ENCODE measurements at places on chromosomes 12 and 14. TPM values are rescaled to one million over a fixed set of nuclear protein-coding genes. Genes with fewer than 3 reads are reported as not detected.

- no peaks in the 10 kb centered on the region for H3K36me3 ChIP-seq
- peaks cover 11% of the 10 kb centered on the region for H3K4me1 ChIP-seq
- H3K4me3 ChIP-seq = no peak overlapping the region
- no peaks in the 10 kb centered on the region for H3K27me3 ChIP-seq
These were observed 120.2 kb downstream of the SAMD4A start for GRCh38 chr14:54686871-54687749.

The OR6C75 gene
- not detected for total RNA-seq

DNA sequence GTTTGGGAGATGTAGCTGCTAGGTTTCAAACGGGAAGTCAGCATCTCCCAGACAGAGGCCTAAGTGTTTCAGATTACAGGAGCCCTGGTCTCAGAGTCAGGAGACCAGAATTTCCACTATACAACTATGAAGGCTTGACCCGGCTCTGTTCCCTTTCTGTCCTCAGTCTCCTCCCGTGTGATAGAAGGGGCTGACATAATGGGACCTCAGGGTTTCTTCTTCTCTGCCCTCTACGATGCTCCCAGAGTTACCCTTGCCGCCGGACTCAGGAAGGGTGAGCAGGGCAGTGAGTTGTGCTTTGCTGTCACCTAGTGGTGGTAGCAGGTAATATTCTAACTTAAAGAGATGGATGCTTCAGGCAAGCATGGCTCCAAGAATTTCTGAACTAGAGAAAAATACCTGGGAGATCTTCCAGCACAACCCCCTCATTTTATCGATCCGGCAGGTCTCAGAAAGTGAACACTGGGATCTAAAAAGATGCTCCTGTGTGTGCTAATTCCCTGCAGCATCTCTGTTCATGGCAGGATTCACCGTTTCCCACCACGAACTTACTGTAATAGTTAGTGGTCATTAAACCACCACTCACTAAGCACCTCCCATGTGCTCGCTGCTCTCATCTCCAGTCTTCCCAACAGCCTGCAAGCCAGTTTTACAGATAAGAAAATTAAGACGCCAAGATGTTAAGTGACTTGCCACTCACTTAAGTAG is 84.4 kb downstream of the VWF start:
- peak; percentile 84 for DNase-seq
- peaks cover 5% of the 10 kb centered on the region for H3K4me1 ChIP-seq
- H3K27me3 ChIP-seq = no peaks in the 10 kb centered on the region
- H3K27ac ChIP-seq = no peak overlapping the region
- H3K4me3 ChIP-seq = no peak overlapping the region

DNA sequence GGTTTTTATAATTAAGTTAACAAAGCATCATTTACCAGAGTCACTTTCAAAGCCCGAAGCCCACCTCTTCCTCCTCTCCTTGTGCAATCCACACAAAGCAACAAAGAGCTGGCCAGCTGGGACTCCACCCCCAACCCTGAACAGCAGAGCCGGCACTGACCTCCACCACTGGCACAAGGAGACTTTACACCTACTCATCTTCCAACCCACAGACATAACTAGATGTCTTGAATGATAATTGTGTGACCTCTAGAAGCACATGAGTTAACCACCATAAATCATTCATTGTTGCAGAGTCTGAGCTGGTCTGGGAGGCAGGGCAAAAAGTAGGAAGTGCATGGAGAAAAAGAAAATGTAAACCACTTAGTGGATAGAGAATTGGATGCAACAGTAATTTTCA is 72.2 kb downstream of the ST8SIA1 start:
- no peaks in the 10 kb centered on the region for H3K36me3 ChIP-seq
- no peak overlapping the region for H3K4me3 ChIP-seq
- peak; percentile 51 for DNase-seq
- no peaks in the 10 kb centered on the region for H3K27me3 ChIP-seq
- H3K4me1 ChIP-seq = no peaks in the 10 kb centered on the region

The NKX2-1 gene
- not detected for total RNA-seq

The CDKN3 gene
- total RNA-seq = 45.9 TPM

- no peaks in the 10 kb centered on the region for H3K27me3 ChIP-seq
- H3K4me3 ChIP-seq = no peak overlapping the region
- H3K4me1 ChIP-seq = no peaks in the 10 kb centered on the region
These were observed 9.0 kb downstream of the RHOF start for GRCh38 chr12:121784460-121784859.

- no peak overlapping the region for H3K4me3 ChIP-seq
- peaks cover 14% of the 10 kb centered on the region for H3K36me3 ChIP-seq
- no peaks in the 10 kb centered on the region for H3K27me3 ChIP-seq
- DNase-seq = no peak
- no peaks in the 10 kb centered on the region for H3K4me1 ChIP-seq
These were observed 186.0 kb upstream of the BCL2L14 start for GRCh38 chr12:11884706-11885105.

DNA sequence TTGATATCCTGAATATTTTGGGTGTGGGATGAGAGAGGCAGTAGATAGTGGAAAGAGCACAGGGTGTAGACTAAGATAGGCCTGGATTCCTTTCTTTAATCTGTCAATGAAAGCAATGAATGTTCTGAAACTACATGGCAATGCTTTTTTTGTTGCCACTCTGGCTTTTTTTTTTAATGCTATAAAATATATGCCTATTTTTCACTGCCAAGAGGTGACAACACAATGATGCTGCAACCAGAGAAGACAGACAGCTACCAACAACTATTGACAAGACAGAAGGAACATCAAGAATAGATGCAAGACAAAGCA is 9.4 kb downstream of the ANG start:
- H3K4me1 ChIP-seq = no peaks in the 10 kb centered on the region
- H3K27ac ChIP-seq = no peak overlapping the region
- H3K4me3 ChIP-seq = no peak overlapping the region
- H3K27me3 ChIP-seq = no peaks in the 10 kb centered on the region
- no peak for DNase-seq
- H3K36me3 ChIP-seq = peaks cover 7% of the 10 kb centered on the region

DNA sequence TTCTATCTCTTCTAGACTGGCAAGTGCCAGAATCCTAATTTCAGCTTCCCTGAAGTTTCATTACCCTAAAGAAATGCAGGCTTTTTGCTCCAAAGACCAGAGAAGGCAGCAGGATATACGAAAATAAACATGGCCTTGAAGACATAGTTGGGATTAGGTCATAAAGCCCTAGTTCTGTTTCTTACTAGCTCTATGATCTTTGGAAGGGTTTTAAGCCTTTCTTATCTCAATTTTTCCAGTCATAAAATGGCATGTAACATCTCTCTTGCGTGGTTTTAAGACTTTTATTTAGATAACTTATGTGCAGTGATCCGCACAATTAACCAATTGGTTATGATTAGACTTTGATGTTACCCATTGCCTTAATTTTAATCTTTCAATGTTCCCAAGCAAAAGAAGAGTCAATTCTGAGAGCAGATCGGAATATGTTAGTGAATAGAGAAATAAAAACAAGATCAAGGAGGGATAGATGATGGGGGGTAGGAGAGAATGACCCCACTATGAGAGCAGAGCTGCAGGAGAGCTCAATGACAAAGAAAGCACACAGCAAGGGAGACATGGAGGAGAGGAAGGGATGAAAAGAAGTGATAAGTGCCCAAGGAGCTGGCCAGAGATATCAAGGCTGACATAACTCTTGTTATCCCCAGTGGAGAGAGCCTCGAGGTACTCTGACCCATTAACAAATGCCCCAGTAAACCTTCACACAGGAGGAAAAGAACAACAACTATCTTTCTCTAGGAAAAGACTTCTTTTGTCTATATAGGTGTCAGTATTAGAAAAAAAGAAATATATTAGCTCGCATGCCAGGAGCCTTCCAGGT is 53.0 kb upstream of the ANP32D start:
- no peaks in the 10 kb centered on the region for H3K36me3 ChIP-seq
- H3K4me1 ChIP-seq = no peaks in the 10 kb centered on the region
- H3K27ac ChIP-seq = no peak overlapping the region
- DNase-seq = no peak
- no peak overlapping the region for H3K4me3 ChIP-seq

GRCh38 chr12:3135522-3136461 is 58.6 kb downstream of the TSPAN9 start:
- no peaks in the 10 kb centered on the region for H3K4me1 ChIP-seq
- H3K27me3 ChIP-seq = no peaks in the 10 kb centered on the region
- no peaks in the 10 kb centered on the region for H3K36me3 ChIP-seq
- H3K4me3 ChIP-seq = no peak overlapping the region
- peak; percentile 85 for DNase-seq

DNA sequence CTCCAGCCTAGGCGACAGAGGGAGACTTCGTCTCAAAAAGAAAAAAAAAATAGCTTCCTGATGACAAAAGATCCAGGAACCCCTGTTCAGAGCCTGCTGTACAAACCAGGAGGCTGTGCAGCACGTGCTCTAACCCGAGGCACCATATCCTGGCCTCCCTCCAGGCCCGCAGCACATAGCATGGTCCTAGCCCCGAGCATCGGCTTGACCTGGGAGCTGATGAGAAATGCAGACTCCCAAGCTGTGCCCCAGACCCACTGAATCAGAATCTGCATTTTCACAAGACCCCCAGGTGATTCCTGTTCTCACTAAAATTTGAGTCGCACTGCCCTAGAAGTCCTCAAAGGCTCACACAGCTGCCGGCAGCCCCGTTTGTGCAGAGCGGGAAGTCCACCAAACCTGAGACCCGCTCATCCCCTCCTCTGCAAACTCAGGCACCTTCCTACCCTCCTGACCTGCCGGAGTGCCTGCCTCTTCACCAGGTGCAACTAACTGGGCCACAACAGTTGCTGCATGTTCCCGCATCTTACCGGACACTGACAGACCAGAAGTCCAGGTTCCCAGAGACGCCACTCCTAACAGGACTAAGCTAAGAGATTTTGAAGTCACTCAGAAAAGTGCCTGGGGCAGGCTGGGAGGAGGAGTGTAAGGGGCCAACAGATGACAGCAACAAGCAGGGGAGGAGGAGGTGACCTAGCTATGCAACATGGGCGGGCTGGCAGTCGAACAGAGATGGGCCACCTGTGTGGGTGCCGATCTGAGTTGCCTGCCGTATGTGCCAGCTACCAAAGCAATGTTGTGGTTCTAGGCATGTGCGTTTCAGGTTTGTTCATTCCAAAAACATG is 24.0 kb upstream of the RIN3 start:
- H3K4me3 ChIP-seq = no peak overlapping the region
- no peak overlapping the region for H3K27ac ChIP-seq
- H3K4me1 ChIP-seq = peaks cover 2% of the 10 kb centered on the region
- DNase-seq = peak; percentile 22

DNA sequence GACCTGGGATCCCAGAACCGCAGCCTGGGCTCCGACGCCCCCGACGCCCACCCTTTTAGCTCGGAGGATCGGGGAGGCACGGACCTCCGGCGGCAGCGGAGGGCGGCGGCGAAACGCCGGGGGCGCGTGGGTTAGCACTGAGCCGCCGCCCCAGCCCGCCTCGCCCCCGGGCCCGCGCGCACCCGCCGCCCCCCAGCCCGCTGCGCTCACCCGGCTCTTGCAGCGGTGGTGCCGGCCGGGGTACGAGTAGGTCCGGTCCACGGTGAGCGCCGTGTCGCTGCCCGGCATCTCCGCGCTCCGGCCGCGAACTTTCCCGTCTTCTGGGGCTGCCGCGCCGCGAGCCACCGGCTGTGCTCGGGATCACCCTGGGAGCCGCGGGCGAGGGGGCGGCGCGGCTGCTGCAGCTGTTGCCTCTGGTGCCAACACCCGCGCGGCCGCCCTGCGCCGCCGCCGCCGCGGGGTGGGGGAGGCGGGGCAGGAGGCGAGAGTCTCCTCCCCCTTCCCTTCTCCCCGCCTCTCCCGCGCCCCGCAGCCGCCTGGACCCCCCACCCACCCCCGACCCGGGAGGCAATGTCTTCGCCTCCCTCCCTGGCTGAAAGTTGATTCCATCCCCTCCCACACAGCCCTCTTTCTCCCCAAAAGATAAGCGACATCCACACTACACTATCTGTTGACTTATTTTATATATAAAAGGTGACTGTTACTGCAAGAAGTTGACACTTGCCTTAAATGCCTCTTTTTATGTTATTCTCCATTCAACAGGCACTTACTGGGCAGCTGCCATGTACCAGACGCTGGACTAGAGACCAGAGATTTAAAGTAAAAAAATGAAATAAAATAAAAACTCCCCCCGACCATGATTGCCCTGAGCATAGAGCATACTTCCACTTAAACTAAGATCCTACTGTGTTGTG is at the start of gene TMCC3:
TSS of gene TMCC3 (minus strand) at position 415 of the 914 bp plus-strand sequence. CDS start at position 288, 127 bp downstream.
- no peaks in the 10 kb centered on the region for H3K4me1 ChIP-seq
- peak; percentile 58 for DNase-seq
- H3K36me3 ChIP-seq = no peaks in the 10 kb centered on the region
- peaks cover 9% of the 10 kb centered on the region for H3K27me3 ChIP-seq

The CCDC38 gene
- not detected for total RNA-seq

GRCh38 chr14:51578853-51579252 is 72.9 kb upstream of the FRMD6 start:
- no peaks in the 10 kb centered on the region for H3K36me3 ChIP-seq
- no peak overlapping the region for H3K4me3 ChIP-seq
- no peaks in the 10 kb centered on the region for H3K27me3 ChIP-seq

The AP4S1 gene
- total RNA-seq = 13.7 TPM

The PDE3A gene
- total RNA-seq = 3.0 TPM

The KRT85 gene
- total RNA-seq = not detected

- H3K4me3 ChIP-seq = no peak overlapping the region
- H3K27me3 ChIP-seq = no peaks in the 10 kb centered on the region
- no peaks in the 10 kb centered on the region for H3K4me1 ChIP-seq
- no peak overlapping the region for H3K27ac ChIP-seq
These were observed 19.1 kb downstream of the PTPRO start for GRCh38 chr12:15341371-15341770.

DNA sequence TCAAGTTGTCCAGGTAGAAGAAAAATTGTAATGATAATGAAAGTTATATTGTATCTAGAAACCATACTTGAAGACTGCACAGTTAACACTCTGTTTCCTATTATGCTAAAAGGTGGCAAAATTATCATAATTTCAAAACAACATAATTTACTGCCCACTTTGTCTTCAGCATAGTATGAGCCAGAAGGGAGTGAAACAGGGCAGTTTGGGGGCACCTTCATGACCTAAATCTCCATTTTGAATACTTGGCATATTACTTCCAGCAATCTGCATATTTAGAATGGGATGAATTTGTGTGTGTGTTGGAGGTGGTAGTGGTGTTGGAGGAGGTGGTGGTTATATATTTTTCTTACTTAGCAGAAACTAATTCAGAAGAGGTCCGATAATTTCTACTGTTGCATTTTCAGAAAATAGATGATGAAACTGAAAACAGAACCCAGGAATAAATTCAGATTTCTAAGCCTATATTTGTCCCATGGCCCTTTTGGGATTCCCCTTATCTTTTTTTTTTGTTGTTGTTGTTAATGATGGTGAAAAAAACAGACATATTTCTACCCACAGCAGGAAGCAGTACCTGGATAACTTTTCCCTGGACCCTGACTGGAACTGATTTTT is 26.6 kb upstream of the FRMD6 start:
- no peak overlapping the region for H3K27ac ChIP-seq
- DNase-seq = no peak
- H3K27me3 ChIP-seq = no peaks in the 10 kb centered on the region
- H3K4me1 ChIP-seq = no peaks in the 10 kb centered on the region

- H3K36me3 ChIP-seq = peaks cover 14% of the 10 kb centered on the region
- H3K27ac ChIP-seq = no peak overlapping the region
- H3K4me1 ChIP-seq = no peaks in the 10 kb centered on the region
- no peaks in the 10 kb centered on the region for H3K27me3 ChIP-seq
- H3K4me3 ChIP-seq = no peak overlapping the region
- no peak for DNase-seq
These were observed 386.8 kb downstream of the TMEM121 start for GRCh38 chr14:105913221-105913620.

The TAS2R30 gene
- 2.0 TPM for total RNA-seq

Measured in H9 (cell line).